ENCODE measurements at places on chromosomes 7 and 10.

DNA sequence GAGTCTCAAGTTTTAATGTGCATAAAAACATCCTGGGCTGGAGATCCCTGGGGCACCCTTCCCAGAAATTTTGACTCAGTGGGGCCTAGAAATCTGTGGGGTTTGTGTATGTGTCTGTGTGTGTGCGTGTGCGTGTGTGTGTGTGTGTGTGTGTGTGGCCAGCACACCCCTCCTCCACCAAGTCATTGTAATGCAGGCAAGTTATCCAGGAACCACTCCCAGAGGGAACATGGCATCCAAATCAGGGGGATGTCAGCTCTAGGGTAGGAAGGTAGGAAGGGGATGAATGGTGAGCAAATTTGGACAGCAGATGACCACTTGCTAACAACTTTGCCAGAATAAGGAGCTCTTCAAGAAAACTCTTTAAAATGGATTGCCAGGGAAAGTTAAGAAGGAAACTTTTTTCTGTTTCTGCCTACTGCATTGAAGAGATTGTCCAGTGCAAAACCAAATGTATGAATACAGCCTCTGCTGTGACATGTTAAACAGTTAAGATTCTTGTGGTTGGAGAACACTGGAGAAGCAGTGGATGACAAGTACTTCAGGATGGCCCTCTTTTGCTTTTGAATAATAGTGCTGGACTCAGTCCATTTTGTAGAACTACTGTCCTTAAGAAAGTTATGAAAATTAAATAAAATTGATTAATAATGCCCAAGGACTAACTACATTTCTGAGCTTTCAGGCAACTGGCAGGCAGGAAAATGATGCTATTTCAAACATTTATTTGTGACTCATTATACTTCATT is 12.3 kb downstream of the STAMBPL1 start:
- H3K27me3 ChIP-seq, result no peaks in the 10 kb centered on the region
- no peak overlapping the region for H3K4me3 ChIP-seq
- DNase-seq, result no peak
- H3K36me3 ChIP-seq, result peaks cover 2% of the 10 kb centered on the region
- peaks cover 12% of the 10 kb centered on the region for H3K4me1 ChIP-seq

- H3K27me3 ChIP-seq, result no peaks in the 10 kb centered on the region
- no peak for DNase-seq
- no peak overlapping the region for H3K4me3 ChIP-seq
- no peaks in the 10 kb centered on the region for H3K36me3 ChIP-seq
- H3K4me1 ChIP-seq, result peaks cover 82% of the 10 kb centered on the region
Measured at GRCh38 chr10:11146402-11147171, 128.9 kb downstream of the CELF2 start.

- no peak overlapping the region for H3K27ac ChIP-seq
- no peak overlapping the region for H3K4me3 ChIP-seq
- H3K36me3 ChIP-seq, result no peaks in the 10 kb centered on the region
- H3K4me1 ChIP-seq, result no peaks in the 10 kb centered on the region
- no peaks in the 10 kb centered on the region for H3K27me3 ChIP-seq
Measured at GRCh38 chr7:82697897-82698296, 254.3 kb upstream of the CACNA2D1 start.

- no peak overlapping the region for H3K27ac ChIP-seq
- H3K4me1 ChIP-seq, result no peaks in the 10 kb centered on the region
- DNase-seq, result no peak
- no peaks in the 10 kb centered on the region for H3K36me3 ChIP-seq
- H3K27me3 ChIP-seq, result no peaks in the 10 kb centered on the region
Measured at GRCh38 chr7:134024739-134025138, 102.4 kb upstream of the LRGUK start.

DNA sequence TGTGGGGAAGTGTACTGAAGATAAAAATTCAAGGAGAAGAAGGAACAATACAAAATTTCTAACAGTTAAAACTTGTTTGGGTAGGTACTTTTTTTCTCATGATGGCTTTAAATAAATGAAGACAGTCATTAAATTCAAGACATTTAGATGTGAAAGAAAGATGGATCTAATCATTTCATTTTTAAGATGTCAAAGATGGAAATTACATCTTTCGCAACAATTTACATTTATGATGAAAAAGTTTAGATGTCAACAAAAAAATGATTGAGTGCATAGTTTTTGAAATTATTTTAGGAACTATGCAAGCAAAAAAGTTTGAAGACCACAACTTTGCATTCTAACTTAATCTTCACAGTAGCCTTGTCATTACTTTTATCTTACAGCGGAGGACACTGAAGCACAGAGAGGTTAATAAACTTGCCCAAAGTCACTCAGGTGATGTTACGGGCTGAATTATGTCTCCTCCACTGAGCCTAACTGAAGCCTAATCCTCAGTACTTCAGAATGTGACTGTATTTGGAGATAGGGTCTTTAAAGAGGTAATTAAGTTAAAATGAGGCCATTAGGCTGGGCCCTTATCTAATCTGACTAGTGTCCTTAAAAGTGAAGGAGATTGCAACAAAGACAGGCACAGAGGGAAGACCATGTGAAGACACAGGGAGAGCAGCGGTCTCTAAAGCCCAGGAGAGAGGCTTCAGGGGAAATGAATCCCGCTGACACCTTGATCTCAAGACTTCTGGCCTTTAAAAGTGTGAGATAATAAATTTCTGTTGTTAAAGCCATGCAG is 48.2 kb downstream of the VSTM4 start:
- no peaks in the 10 kb centered on the region for H3K4me1 ChIP-seq
- no peak overlapping the region for H3K27ac ChIP-seq
- H3K27me3 ChIP-seq, result no peaks in the 10 kb centered on the region
- H3K4me3 ChIP-seq, result no peak overlapping the region
- H3K36me3 ChIP-seq, result no peaks in the 10 kb centered on the region
- no peak for DNase-seq

GRCh38 chr10:77409697-77410471 is 227.7 kb downstream of the KCNMA1 start:
- H3K27ac ChIP-seq, result no peak overlapping the region
- H3K4me3 ChIP-seq, result no peak overlapping the region
- H3K27me3 ChIP-seq, result no peaks in the 10 kb centered on the region
- H3K36me3 ChIP-seq, result no peaks in the 10 kb centered on the region
- no peak for DNase-seq
- H3K4me1 ChIP-seq, result no peaks in the 10 kb centered on the region

DNA sequence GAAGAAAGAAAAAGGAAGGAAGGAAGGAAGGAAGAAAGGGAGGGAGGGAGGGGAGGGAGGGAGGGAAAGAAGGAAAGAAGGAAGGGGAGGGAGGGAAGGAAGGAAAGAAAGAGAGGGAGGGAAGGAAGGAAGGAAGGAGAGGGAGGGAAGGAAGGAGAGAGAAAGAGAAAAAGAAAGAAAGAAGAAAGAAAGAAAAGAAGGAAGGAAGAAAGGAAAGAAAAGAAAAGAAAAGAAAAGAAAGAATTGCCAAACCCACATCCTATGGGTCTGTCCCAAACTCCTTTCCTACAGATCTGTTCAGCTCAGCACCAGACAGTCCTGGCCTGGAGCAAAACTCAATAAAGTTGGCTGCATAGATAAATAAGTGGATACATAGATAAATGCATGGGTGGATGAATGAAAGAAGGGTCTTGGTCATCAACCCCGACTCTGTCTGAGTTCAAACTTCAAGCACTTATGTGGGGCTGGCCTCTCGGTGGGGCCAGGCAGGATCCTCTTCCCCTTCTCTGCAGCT is 17.2 kb upstream of the TLX1 start:
- H3K4me3 ChIP-seq, result no peak overlapping the region
- no peaks in the 10 kb centered on the region for H3K4me1 ChIP-seq
- H3K27me3 ChIP-seq, result peaks cover 5% of the 10 kb centered on the region
- no peak for DNase-seq

DNA sequence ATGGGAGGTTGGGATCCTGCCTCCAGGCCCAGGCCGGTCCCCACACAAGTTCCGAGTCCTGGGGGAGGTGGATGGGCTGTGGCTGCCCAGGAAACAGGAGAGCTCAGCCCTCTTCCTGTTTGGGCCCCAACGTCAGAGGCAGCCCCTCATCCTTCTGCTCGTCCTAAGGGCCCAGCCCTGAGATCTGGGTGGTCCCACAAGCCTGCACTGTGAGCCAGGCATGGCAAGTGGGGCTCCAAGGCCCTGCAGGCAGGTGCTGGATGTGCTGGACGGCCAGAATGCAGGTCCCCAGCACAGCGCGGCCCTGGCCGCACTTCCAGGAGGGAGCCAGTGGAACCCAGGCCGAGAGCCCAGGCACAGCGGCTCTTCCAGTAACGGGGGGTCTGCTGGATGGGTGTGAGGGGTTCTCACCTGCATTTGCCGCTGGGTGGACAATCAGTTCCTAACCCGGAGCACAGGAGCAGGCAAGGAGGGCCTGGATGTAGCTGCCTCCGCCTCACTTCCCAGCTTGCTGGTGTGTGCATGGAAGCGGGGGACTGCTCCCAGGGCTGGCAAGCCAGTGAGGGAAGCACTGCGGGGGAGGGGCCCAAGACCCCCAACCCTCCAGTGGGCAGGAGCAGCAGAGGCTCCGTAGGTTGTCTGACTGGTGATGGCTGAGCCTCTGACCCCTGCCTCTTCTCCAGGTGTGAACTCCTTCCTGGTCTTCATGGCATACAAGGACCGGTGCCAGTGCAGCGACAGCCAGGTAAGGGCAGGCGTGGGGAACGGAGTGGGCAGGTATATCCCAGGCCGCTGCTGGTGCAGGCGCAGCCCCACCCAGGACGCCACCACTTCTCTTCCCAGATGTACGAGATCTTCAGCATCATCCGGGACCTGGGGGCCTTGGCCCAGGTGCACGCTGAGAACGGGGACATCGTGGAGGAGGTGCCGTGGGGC is 9.7 kb downstream of the DPYSL4 start:
- H3K27me3 ChIP-seq, result no peaks in the 10 kb centered on the region
- no peaks in the 10 kb centered on the region for H3K4me1 ChIP-seq
- H3K27ac ChIP-seq, result no peak overlapping the region
- no peaks in the 10 kb centered on the region for H3K36me3 ChIP-seq
- no peak overlapping the region for H3K4me3 ChIP-seq
- DNase-seq, result no peak

Measured in natural killer cell (primary cell).